ENCODE measurements at places on chromosomes 2 and 18.
A peak's percentile ranks its signal among the peaks of the same experiment; 100 is the strongest.

GRCh38 chr18:50790241-50790640 is 29.6 kb downstream of the MRO start:
- DNase-seq = no peak

- no peak for DNase-seq
Measured at GRCh38 chr2:106137731-106138521, 56.2 kb downstream of the UXS1 start.

DNA sequence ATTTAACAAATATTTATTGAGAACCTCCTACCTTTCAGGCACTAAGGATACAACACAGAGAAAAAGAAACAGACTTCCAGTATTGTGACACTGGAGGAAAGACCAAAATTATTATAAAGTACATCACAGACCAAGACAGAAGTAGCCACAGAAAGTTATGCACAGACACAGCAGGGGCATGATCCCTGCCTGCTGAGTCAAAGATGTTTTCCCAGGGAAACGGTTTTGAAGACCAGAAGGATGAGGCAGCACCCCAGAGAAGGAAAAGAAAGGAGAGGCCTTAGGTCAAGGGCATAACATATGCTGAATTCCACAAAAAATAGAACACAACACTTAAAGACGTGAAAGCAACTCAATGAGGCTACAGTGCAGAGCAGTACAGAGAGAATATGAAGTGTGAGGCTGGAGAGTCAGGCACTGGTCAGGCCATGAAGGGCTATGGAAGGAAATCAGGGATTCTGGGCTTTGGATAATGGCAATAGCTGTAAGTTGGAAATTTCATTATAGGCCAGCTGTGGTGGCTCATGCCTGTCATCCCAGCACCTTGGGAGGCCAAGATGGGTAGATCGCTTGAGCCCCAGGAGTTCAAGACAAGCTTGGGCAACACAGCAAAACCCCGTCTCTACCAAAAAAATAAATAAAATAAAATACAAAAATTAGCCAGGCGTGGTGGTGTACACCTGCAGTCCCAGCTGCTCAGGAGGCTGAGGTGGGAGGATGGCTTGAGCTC is 8.2 kb downstream of the ADAM17 start:
- peak; percentile 53 for DNase-seq

DNA sequence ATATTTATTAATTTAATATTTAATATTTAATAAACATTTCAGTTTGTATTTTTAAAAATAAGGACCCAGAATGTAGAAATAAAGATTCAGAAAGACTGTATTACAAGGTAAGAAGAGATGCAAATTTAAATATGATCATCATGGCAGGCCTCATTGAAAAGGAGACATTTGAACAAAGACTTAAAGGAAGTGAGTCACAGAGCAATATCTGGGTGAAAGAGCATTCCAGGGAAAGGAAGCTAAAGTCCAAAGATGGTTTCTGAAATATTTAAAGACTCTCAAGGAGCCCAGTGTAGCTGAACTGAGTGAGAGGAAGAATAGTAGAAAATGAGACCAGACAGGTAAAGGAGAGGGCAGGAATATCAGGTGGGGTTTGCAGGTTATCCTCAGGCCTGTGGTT is 5.9 kb downstream of the SCYGR4 start:
- no peak for DNase-seq

GRCh38 chr2:126707941-126708340 is 52.0 kb downstream of the GYPC start:
- DNase-seq = no peak

DNA sequence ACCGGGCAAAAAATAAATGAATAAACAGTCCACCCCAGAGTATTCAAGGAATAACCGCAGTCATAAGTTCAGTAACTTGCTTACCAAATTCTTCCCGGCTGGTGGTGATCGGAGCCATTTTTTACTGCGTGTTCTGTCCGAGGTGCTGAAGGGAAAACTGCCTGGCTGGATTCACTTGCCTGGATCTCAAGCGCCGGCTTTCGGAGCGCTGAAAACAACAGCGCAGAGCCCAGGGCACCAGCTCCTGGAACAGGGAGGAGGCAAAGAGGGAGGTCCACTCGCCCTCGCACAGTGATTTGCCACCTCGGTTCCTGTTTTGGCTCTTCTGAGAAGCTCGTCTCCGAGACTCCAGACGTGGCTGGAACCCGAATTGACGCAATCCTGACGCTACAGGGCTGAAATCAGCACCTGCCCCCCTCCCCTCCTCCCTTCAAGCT is at the start of gene SYT4:
Gene SYT4, minus strand, starts transcription at position 327 of the 437 bp plus-strand sequence. Its CDS starts 209 bp downstream, at position 118.
- DNase-seq = peak; percentile 73

- no peak for DNase-seq
Measured at GRCh38 chr18:75141734-75142133, 67.2 kb downstream of the PTGR3 start.
